ENCODE measurements at places on chromosomes 1 and 21. TPM values are rescaled to one million over a fixed set of nuclear protein-coding genes. Genes with fewer than 3 reads are reported as not detected.

Gene FBXO2
- total RNA-seq, result 6.1 TPM

Gene ADAM15
- 610 TPM for total RNA-seq

Gene GUCA2A
- not detected for total RNA-seq

Gene IRF6
- total RNA-seq, result 7.6 TPM

Gene HJV
- not detected for total RNA-seq

Gene RAB25
- total RNA-seq, result not detected

GRCh38 chr1:180167721-180168467, 13.2 kb downstream of the QSOX1 start:
- no peak for DNase-seq

DNA sequence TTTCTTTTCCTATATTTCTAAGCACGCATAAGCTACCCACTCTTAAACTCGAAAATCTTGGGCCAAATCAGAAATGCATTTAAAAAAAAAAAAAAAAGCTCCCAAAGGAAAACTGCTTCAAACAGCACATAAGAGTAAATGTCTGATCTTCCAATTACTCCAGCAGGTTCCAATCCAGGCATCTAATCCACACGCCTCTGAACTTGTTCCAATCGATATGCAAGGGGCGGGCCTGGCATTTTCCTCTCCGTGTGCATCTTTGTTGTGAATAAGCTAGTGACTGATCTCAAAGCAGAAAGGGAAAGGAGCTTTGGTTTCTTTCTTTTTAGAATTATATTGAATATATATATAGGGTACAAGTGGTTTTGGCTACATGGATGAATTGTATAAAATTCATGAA, 365.5 kb downstream of the PRDM2 start:
- no peak for DNase-seq

DNA sequence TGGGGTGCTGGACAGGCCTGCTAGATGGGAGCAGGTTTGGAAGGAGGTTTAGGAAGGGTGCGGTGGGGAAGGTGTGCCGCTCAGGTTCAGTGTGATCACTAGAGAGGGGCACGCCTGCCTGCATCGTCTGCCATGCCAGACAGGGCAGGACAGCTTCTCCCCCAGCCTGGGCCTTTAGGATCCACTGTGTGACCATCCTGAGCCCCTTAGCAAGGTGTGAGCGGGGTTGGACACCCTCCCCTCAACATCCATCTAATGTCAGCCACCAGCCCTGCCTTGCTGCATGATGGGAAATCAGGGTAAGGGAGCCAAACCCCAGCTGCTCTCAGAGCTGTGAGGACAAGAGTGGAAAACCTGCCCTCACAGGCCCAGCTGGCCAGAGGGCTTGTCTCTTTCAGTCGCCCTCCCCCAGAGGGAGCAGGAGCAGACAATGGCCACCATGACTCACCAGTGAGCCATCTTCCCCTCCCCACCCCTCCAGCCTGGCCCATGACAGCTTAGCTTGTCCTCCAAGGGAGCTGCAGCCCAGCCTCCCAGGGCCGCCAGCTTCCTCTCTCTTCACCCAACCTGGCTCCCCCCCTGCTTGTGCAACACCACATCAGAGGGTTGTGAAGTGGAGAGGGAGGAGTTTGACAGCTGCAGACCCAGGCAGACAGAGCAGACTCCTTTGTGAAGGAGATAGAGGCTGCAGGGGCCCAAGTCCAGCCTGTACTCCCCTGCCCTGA, 37.0 kb downstream of the NUAK2 start:
- DNase-seq, result peak; percentile 82

GRCh38 chr21:33789697-33790096, 125.9 kb downstream of the ATP5PO start:
- DNase-seq, result no peak

DNA sequence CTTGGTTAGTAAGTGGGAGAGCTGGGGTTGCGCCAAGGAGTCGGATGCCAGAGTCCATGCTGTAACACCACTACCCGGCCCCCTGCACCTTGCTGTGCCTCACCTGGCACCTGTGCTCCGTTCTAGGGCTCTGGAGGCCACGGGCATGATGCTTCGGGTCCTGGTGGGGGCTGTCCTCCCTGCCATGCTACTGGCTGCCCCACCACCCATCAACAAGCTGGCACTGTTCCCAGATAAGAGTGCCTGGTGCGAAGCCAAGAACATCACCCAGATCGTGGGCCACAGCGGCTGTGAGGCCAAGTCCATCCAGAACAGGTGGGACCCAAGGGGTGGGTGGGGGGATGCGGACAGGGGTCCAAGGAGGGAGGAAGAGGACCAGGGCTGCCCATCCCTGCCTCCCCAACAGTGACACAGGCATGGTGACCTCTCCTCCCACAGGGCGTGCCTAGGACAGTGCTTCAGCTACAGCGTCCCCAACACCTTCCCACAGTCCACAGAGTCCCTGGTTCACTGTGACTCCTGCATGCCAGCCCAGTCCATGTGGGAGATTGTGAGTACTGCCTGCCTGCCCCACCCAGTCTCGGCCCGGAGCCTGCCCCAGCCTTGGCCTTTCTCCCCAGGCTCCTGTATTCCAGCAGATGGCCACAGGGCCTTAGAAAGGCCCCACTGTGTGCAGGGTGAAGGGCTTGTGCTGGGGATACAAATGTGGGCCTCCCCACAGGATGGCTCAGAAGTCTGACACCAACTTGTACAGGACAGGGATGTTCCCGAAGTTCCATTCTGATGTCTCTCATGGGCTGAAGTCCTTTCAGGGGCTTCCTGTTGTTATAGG, 9.6 kb upstream of the HTR6 start:
- DNase-seq, result no peak

- DNase-seq, result no peak
Observed at GRCh38 chr1:24695202-24695974, 49.9 kb upstream of the CLIC4 start.

DNA sequence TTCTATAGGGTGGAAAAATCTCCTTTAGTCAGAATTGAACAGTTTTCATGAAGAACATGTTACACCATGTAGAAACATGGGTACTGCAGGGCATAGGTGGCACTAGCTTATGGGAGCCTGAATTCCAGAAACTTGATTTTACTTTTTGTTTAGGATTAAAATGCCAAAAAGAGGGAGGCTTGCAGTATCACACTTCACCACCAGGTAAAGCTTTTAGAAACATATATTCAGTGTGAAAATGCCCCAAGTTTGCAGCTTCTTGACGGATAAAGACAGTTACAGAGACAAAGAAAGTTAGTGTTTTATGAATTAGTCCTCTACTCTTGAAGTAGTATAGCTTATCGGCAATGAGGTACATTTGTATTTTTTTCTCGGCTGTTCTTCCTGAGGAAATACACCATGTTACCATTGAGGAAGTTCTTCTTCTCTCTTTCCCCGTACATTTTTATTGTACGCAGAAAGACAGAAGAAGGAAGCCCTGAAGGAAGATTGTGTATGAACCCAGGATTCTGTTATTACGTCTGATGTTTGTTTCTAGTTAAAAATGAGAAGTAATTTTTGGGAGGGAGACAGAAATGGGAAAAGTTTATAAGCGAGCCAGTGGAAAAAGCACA, 66.1 kb downstream of the PBX1 start:
- no peak for DNase-seq

DNA sequence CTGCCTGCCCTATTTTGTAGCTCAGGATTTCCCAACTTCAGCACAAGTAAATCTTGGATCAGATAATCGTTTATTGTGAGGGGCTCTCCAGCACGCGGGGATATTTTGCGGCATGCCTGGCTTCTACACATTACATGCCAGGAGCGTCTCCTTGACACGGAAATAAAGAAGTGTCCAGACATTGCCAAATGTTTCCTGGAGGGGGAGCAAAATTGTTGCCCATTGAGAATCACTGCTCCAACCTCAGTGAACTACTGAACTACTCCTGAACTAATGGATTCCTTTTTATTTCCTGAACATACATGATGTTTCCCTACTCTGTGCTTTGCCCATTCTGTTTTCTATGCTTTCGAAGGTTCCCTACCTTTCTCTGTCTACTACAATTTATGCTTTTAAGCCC, 1359.1 kb upstream of the ADGRL2 start:
- no peak for DNase-seq

DNA sequence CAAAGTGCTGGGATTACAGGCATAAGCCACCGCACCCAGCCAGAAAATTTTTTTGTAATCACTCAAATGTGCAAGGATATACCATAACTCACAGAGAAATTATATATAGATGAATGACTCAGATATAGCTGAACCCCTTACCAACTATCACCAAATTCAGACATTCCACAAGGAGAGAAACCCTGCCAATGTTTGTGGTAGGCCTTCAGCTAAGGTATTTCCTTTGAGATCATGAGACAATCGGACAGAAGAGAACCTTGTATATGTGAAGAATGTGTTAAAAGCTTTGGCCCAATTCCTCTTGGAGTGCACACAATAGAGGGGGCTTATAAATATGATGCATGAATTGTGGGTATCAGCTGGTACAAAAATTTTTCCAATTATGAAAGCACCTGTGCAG, 50.7 kb downstream of the ZNF684 start:
- no peak for DNase-seq

DNA sequence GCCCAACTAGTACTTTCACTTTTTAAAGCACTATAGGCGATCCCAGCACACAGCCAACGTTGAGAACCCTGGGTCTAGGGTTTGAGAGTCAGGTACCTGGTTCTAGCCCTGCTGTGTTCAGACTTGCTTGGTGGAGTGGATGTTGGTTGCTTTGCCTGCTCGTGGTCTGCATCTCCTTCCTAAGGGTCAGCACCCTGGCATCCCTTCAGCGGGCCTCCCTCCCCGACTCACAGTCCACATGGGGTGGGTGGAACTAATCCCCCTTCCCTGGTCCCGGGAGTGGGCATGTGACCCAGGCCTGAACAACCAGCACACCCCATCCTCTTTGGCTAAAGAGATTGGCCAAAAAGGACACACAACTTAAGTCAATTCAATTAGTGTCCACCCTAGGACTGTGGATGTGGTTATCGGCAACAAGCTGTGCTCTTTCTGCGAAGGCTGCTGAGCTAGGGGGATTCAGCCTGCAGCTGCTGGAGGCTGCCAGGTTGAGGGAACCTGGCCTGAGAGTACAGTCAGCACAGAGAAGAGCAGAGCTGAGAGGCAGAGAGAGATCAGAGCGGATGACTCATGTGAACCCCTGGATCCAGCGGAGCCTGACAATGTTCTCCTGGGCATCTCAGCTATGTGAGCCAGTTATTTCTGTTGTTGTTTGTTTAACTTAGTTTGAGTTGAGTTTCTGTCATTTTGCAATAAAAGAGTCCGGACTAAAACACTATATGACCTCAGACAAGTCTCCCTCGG, 138.9 kb downstream of the ACTL8 start:
- no peak for DNase-seq
